ENCODE measurements at places on chromosomes 6 and 20. TPM values are rescaled to one million over a fixed set of nuclear protein-coding genes. Genes with fewer than 3 reads are reported as not detected.

Gene ID4
- total RNA-seq: 27.7 TPM

Gene NRN1
- total RNA-seq: 9.8 TPM

Gene MLN
- not detected for total RNA-seq

- no peak for DNase-seq
These were observed 622.4 kb upstream of the FLRT3 start for GRCh38 chr20:14959506-14960475.

- peak; percentile 90 for DNase-seq
These were observed 12.4 kb upstream of the CCN5 start for GRCh38 chr20:44702776-44703175.

- DNase-seq: no peak
These were observed 111.8 kb upstream of the QKI start for GRCh38 chr6:163302747-163303146.

DNA sequence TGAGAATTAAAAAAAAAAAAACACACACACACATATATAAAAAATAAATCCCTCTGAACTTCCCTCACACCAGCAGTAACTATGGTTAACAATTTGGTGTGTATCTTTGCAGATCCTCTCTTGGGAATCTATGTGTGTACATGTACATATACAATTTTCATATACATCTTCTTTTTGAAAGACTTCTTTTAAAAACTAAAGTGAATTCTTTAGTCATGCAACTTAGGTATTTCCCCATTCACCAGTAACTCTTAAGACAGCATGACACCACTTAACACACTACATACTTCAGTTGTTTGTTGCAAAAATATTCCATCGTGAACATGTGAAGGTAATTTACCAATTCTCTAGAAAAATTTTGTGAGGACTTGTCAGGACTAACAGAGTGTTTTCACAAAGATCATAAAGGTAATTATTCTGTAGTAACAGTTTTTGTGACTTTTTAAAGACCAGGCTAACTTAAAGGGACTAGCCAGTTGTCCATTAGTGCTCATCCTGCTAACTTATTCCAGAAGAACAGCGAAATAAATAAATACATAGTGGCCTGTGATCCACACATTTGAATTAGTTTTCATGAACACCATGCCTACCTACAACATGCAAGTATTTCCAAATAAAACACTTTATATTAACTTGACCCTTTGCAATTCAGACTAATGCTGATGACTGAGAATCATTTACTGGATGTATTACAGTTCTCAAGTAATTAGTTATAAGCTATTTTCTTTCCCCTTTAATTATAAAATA lies 12.1 kb downstream of the RBM39 start:
- DNase-seq: no peak

DNA sequence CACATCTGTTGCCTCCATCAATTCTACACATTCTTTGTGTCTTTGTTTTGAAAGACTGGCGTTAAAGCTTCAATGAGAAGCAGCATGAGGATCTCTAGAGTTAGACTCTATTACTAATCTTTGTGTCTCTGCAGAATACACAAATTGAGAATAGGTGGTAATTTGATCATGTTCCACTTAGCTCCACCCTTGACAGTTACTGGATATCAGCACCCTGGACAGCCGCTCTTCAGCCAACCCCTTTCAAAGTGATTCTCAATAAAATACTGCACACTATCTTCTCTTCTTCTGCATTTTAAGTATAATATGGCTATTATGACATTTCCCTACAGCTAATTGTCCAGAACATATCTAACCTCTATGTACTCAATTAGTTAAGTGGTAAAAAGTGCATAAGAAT lies 54.3 kb upstream of the CNR1 start:
- DNase-seq: no peak

Gene FKBP5
- 246 TPM for total RNA-seq

GRCh38 chr6:26270903-26271667 lies 93.9 kb upstream of the BTN3A2 start:
- DNase-seq: no peak

GRCh38 chr20:2338411-2339066 lies 42.2 kb upstream of the TGM6 start:
- DNase-seq: no peak

Gene FAM209B
- total RNA-seq: not detected

DNA sequence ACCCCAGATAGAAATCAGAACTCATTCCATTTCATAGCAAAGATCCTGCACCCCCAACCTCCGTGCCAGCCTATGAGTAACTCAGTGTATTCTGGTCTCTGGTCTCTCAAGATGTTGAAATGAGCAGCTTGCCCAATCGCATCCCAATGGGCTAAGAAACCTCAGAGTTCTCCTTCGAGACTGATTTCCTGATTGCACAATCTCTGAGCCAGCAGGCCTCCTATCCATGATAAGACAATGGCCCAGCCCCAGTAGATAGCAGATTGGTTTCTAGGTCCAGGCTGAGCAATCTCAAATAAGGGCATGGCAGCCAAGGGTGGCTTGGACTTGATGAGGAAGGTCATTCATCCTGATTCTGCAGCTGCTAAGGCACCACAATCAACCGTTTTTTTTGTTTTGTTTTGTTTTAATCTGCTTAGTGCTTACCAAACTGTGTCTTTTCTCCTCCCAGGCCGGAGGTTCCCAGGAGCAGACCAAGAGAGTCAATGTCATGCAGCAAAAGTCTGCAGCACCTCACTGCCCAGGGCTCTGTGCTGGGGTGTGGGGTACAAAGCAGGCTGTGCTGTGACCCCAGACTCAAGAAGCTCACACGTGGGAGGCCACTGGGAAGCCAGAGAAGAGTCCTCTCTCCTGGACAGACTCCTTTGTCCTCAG lies 125.1 kb upstream of the NXT1 start:
- DNase-seq: no peak

DNA sequence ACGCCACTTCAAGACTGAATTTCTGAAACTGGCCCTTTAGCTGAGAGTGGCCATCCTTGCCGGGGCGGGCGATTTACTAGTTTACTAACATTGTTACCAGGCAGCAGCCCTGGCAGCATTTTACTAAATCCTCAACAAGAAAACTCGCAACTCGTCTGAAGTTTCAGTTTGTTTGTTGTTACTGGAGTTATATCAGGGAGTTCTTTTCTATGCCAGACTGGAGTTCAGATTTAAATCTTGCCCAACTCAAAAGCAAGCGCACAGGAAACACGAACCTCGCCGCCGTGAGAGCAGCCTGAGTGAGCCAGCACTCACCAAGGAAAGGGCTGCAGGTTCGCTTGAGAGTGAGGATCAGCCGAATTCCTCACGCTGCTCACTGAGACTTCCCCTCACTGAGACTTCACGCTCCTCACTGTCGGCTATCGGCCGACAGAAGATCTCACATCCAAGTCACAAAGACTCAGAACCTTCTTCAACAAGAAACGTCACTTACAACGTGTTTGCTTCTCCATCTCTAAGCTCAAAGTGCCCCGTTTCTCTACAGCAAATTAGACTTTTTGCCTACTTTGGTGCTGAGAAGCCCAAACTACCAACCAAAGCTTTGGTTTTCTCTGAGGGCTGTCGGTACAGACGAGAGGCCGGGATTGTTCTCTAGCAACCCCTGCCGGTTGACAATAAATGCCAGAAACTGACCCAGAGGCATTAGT lies 78.9 kb downstream of the OLIG3 start:
- no peak for DNase-seq

GRCh38 chr20:62028384-62028783 lies 37.3 kb downstream of the TAF4 start:
- no peak for DNase-seq

DNA sequence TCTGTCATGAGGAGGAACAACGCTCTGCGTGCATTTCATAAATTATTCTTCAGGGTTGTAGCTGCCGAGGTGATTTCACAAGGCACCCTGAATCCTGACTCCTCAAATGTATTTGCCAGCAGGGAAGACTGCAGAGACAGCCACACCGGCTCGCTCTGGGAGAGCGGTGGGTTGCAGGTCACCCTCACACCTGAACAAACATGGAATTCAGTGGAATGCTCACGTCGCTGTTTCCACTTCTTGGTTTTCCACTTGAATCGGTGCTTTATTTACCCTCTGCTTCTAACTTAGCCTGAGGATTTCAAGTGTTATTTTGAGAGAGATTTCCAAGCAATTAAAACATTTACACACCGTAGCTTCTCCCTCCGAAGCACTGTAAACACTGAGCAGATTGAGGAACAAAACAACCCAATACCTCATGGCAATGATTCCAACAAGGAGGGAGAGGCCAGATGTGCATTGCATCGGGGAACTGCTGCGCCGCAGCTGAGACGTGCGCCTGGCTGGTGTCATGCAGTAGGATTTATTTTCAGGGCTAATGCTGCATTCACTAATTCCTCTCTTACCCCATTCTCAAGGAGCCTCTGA lies 59.5 kb upstream of the GGTLC1 start:
- no peak for DNase-seq

Gene RSPO4
- total RNA-seq: not detected

DNA sequence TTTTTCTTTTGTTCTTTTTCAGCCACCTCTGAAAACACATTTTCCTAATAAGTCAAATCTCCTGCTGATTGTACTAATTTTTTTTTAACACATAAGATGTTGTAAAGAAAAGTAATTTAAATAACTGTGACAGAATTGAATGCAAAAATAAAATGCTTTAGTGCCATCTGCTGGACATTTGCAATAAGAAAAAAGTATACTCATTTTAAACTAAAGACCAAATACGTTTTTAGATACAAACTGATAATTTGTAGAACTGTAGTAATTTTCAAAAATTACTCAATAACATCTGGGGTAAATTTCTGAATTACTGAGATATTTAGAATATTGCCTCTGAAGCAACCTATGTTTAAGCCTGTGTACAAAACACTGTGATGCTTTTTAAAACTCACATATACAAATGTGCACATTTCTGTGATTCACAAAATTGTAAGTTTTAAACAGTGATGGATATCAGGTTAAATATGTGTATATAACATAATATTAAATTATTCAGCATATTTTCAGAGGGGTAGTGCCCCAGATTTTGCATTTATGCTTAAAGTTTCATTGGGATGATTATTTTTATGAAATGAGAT lies 198.7 kb downstream of the RIMS1 start:
- DNase-seq: no peak

- no peak for DNase-seq
These were observed 3.6 kb upstream of the MYLK2 start for GRCh38 chr20:31815408-31816188.

Gene BPIFB1
- not detected for total RNA-seq

DNA sequence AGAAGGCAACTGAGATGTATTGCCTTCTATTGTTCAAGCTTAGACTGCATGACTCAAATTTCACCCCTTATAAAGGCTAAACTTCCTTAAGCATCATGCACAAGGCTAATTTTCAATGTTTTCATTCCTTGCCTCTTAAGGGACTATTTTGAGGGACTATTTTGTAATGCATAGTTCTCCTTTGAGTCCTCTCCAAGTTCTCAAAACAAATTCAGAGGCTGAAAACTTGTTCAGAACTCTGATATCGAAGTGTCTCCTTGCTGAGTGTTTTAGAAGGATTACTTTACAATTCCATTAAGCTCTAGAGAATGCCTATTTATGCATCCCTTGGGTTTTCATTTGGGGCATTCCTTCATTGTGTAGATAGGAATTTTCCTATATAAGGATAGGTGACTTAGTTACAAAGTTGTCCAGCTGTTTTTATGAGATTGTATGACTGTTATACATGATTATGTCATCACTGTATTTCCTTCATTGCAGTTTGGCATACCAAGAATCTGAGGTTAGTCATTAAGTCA lies 41.7 kb downstream of the COL19A1 start:
- DNase-seq: no peak

Gene KCNQ2
- total RNA-seq: 1.2 TPM

DNA sequence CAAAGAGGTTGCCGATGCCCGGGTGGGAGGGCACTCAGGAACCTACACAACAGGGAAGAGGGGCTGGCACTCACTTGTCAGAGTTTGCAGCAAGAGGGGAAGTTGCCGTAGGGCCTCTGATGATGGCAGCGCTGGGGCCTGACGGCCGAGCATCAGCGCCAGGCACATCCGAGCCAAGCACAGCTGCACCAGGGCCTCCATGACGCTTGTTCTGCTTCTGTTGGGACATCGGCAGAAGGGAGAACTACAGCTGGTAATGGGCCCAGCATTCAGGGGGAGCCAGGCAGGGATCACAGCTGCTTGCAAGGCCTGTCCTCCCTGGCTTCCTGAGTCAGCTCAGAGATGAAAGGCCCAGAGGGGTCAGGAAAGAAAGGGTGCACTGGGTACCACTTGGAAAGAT lies 367.7 kb downstream of the CDH4 start:
- DNase-seq: no peak

DNA sequence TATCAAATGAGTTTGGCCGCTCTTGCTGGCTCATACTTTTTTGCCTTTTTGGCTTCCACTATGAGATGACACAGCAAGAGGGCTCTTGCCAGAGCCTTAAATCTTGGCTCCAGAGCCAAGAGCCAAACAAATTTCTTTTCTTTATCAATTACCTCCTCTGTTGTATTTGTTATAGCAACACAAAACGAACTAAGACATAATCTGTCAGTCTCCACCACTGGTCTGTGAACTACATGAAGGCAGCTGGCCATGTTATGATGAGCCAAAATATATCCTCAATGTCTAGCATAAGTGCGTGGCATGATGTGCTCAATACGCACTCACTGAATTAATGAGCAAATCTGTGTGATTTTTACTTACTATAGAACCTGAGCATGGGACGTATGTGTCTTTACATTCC lies 220.0 kb upstream of the ZNF217 start:
- no peak for DNase-seq

GRCh38 chr6:31615748-31616147 lies 714 bp downstream of the AIF1 start:
- DNase-seq: no peak

Gene CALHM4
- not detected for total RNA-seq

DNA sequence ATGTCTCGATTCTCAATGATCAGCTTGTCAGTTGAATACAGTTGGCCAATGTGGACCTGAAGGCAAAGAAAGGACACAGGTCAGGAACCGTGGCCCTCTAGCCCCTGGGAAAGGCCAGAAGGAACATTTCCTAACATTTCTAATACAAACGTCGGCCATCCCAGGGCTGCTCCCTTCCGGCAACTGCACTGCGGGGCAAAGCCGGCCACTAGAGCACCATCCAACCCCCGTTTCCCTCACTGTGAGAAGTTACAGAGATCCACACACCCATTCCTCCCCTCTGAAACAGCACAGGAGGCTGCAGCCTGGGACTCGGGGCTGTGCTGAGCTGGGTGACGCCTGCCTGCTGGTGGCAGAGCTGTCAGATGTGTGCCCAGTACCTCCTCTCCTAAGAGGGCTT lies 24.3 kb downstream of the PPP1R3G start:
- no peak for DNase-seq

- no peak for DNase-seq
These were observed 11.7 kb downstream of the CTCFL start for GRCh38 chr20:57513199-57513598.

All from vagina (tissue), 2 donors.